ENCODE measurements at places on chromosomes 3 and 15.

- DNase-seq = no peak
These were observed 188.4 kb downstream of the ABHD5 start for GRCh38 chr3:43879166-43879565.

DNA sequence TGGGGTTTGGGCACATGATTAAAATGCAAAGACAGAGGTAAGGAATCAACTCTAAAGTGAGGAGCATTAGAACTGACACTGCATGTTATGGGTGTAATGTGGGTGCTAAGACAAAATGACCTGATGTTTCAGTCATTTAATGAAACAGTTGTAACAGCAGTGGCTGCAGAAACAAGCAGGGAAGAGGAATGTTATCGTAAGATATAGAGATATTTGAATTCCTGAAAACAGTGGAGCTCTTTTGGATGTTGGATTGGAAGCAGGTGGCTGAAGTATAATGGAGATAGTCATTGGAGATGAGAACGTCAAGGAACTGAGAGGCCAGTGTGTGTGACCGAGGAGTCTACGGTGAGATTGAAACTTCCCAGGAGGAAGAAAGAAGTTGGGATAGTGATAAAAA, 1065.2 kb downstream of the ZPLD1 start:
- DNase-seq = no peak

DNA sequence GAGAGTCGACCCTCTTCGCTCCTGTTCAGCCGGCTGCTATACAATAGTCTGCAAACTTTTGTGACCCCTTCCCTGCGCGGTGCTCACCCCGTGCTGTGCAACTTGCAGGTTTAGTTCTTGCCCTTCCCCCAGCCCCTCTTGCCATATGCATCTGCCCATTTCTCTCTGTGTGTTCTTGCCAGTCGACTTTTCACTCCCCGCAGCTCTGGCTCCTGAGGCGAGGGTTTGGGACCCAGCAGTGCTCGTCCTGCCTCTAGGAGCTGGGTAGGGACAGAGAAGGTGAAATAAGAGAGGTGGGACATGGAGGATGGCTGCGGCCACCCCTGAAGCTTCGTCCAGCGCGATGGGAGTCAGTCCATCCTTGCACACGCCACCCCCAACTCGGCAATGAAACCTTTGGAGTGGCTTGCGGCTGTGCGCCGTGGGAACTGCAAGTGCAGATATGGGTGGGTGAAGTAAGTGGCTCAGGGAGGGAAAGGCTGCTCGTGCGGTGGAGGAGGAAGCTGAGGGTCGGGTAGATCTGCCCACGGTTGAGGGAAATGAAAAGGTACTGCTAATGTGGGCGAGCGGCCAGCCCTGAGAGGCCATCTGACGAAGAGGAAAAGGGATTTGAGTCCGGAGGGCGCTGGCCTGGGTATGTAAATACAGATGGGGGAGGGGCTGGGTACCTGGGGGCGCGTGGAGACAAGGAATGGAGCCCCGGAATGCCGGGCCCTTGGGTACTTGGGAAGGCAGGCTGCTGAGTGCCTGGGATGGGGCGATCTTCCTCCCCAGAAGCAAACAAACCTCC, 1.0 kb downstream of the LRRC3B start:
- no peak for DNase-seq

- no peak for DNase-seq
These were observed 60.9 kb downstream of the SRGAP3 start for GRCh38 chr3:9188583-9188982.

GRCh38 chr15:100520132-100520921, 8.4 kb downstream of the CERS3 start:
- DNase-seq = no peak

DNA sequence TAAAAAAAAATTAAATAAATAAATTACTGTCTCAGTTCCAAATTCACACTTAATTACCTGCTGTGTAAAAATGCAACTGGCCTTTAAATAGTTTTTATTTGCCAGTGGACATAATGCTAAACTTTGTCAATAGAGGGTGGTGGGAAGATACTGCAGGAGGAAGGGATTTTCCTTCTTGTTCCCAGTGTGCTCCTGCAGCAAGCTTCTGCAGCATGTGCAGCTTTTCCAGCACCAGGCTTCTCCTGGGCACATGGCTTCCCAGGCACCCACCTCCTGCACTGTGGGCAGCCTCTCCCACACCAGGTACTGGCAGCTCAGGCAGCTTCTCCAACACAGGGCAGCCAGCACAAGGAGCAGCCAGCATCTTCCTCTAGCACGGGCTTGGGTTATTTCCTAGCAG, 29.6 kb upstream of the BBX start:
- DNase-seq = no peak

- DNase-seq = no peak
These were observed 109.5 kb upstream of the KCNAB1 start for GRCh38 chr3:156010829-156011228.

DNA sequence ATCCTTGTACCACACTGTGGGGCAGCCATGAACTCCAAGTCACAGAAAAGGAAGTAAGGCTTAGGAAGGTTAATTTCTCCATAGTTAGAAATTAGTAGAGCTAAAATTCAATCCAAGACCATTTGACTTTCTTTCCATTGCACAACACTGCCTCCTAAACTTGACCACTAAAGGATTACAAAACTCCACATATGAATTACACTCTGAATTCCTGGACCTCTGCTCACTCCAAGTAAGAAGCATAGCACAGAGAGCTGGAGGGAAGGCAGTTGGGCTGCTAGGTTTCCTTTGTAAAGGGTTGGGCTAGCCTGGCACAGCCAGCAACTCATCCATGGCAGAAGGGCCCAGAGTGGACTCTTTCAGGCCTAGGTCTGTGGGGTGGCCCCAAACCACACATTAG, 134.4 kb downstream of the MYLK start:
- DNase-seq = no peak

GRCh38 chr15:29815000-29815710, 7.1 kb downstream of the TJP1 start:
- DNase-seq = no peak

- no peak for DNase-seq
These were observed 23.9 kb upstream of the NEK10 start for GRCh38 chr3:27392950-27393679.

GRCh38 chr15:74347757-74348250, 19.6 kb downstream of the CYP11A1 start:
- no peak for DNase-seq

DNA sequence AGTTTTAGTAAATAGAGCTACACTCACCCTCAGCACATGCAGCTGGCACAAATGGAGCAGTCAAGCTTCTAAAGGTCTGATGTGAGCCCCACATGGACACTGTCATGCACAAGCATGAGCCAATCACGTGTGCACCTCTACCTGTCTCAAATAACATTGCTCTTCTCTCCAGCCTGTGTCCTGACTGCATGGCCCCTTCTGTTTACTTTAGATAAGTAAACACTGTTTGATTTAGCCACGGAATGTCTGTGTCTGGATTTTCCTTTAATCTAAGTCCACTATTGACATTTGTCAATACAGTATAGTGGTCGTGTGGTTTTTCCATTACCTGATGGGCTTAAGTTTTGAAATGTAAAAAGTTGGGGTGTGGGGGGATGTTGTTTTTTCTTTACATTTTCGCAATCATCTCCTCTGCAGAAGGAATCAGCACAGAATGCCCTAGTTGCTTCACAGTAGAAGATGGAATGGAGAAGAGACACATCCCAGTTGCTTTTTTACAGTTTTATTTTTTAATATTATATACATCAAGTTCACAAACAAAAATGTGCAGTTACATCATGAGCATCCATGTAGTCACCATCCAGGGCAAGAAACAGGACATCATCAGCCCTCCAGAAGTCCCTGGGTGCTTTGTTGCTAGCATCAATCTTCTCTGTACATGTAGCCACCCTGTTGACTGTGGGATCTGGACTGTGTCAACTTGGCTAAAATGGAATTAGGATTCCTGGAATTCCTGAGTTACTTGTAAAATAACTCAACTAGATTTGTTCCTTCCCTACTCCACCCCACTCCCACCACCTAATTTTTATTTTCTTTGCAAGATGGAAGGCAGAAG, 146.1 kb downstream of the UACA start:
- DNase-seq = no peak

GRCh38 chr3:179958759-179959158, 78.0 kb downstream of the PEX5L start:
- no peak for DNase-seq

- no peak for DNase-seq
These were observed 31.3 kb downstream of the MUC20 start for GRCh38 chr3:195752066-195752465.

- DNase-seq = no peak
These were observed 58.8 kb upstream of the MYZAP start for GRCh38 chr15:57532731-57533447.

GRCh38 chr3:79564192-79564591, 203.6 kb downstream of the ROBO1 start:
- DNase-seq = no peak

GRCh38 chr3:106510206-106510605, 641.4 kb upstream of the CBLB start:
- DNase-seq = no peak

DNA sequence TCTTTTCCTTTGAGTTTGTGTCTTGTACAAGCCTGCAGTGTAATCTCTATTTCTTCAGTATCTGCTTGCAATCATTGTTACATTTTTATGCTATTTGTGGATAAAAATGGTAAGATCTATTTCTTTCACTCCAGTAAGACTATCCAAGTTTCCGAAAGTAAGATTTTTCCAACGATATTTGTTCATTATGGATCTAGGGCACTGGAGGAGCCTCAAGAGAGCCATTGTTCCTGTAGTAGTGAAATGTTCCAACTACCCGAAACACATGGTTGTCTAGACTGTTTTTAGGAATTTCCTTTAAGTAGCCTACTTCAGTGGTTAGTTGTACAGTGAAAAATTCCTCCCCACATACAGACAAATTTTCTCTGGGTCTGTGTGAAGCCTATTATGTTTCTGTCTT, 597.4 kb downstream of the RSL24D1 start:
- DNase-seq = no peak

DNA sequence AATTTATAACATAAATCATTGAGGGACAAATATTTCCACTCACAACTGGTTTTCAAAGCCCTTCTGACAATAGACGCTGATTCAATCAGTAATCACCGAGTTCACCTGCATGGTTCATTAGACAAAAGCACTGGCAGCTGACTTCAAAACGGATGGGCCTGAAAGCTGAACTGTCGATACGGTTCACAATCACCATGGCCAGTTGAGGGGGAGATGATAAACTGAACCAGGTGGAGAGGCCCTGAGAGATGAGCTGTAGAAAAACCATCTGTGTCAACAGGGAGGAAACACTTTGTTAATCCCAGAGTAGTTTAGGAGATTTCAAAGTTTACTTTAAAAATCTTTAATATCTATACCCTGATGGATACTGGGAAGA, 75.0 kb downstream of the PEX5L start:
- DNase-seq = no peak
